ENCODE measurements at places on chromosomes 7 and 10. TPM values are rescaled to one million over a fixed set of nuclear protein-coding genes. Genes with fewer than 3 reads are reported as not detected.

The CLCN1 gene
- not detected for total RNA-seq

The EPDR1 gene
- total RNA-seq: 42.3 TPM

The IFIT1B gene
- not detected for total RNA-seq

The MLLT10 gene
- total RNA-seq: 24.8 TPM

The KLF14 gene
- 0.69 TPM for total RNA-seq

The ZNF722 gene
- total RNA-seq: not detected

The CFAP58 gene
- total RNA-seq: 0.21 TPM

The FMC1 gene
- total RNA-seq: 17.8 TPM

The EGFR gene
- total RNA-seq: 3.2 TPM

The ZPBP gene
- total RNA-seq: not detected

The PDGFA gene
- 2.4 TPM for total RNA-seq

The YAE1 gene
- 51.5 TPM for total RNA-seq

The PRPS1L1 gene
- total RNA-seq: not detected

The LRRD1 gene
- not detected for total RNA-seq

The CALHM3 gene
- not detected for total RNA-seq

The KCND2 gene
- total RNA-seq: 0.08 TPM

The STEAP4 gene
- not detected for total RNA-seq

The ZNF365 gene
- 1.6 TPM for total RNA-seq

The DYNC1I1 gene
- total RNA-seq: 19.3 TPM

The AOC1 gene
- 0.21 TPM for total RNA-seq

The ARHGAP21 gene
- total RNA-seq: 55.4 TPM

The PLCE1 gene
- 0.50 TPM for total RNA-seq

The SFXN4 gene
- 63.9 TPM for total RNA-seq

The PRSS37 gene
- not detected for total RNA-seq

The EMX2 gene
- total RNA-seq: 0.13 TPM

The OGDHL gene
- total RNA-seq: 16.3 TPM

Data from SK-MEL-5 (cell line).